ENCODE measurements at places on chromosomes 1 and 21.

- no peak for DNase-seq
These were observed 14.7 kb upstream of the KIRREL1 start for GRCh38 chr1:157978586-157979403.

GRCh38 chr1:192284927-192285326, 31.9 kb upstream of the RGS21 start:
- no peak for DNase-seq

GRCh38 chr1:226279498-226279897, 29.5 kb downstream of the LIN9 start:
- DNase-seq = no peak

- no peak for DNase-seq
These were observed 182.6 kb upstream of the LYPLAL1 start for GRCh38 chr1:218991089-218991488.

GRCh38 chr1:55854911-55855310, 639.7 kb upstream of the USP24 start:
- DNase-seq = no peak

- DNase-seq = no peak
These were observed 66.9 kb downstream of the TESK2 start for GRCh38 chr1:45423906-45424678.

GRCh38 chr1:190000365-190000872, 477.2 kb downstream of the BRINP3 start:
- no peak for DNase-seq

GRCh38 chr1:201771466-201771865, 57.5 kb upstream of the IPO9 start:
- DNase-seq = no peak

- no peak for DNase-seq
These were observed 34.0 kb downstream of the SLC45A1 start for GRCh38 chr1:8351693-8352470.

GRCh38 chr1:28295936-28296335, 32.9 kb upstream of the MED18 start:
- DNase-seq = no peak

- DNase-seq = no peak
These were observed 39.5 kb upstream of the CR2 start for GRCh38 chr1:207414606-207415108.

DNA sequence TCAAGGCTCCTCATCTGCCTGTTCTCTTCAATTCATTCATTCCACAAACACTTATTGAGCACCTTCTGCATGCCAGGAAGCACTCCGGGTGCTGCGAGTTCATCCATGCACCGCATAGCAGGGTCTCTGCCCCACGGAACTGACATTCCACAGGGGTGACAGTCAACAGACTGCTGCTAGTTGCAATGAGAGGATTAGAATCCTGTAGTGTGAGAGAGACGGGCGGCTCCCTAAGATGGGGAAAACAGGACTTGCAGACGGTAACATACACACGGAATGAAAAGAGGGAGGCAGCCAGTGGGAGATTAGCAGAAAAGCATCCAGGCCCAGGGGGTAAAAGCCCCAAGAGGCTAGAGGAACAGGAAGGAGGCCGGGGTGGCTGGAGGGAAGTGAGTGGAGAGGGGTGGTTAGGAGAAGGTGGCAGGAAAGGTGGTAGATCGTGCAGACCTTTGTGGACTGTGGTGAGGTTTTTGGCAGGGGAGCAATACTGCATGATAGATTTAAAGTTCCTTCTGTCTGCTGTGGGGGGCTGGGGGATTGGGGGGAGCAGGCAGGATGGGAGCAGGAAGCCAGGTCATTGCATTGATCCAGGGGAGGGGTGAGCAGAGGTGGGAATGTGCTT, 6.6 kb downstream of the TNFRSF8 start:
- no peak for DNase-seq

DNA sequence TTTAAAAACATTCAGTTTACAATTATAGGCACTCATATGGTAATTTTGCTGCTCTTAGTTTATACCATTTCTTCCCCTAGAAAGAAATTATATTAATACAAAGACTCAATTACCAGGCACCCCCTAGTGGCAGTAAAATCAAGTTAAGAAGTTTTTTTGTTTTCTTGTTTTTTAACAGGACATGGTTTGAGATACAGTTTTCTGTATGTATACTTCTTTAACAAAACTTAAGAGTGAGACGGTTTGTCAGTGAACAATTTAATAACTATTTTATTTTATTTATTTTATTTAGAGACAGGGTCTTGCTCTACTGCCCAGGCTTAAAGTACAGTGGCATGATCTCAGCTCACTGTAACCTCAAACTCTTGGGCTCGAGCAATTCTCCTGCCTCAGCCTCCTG, 224.6 kb downstream of the FAF1 start:
- DNase-seq = no peak

DNA sequence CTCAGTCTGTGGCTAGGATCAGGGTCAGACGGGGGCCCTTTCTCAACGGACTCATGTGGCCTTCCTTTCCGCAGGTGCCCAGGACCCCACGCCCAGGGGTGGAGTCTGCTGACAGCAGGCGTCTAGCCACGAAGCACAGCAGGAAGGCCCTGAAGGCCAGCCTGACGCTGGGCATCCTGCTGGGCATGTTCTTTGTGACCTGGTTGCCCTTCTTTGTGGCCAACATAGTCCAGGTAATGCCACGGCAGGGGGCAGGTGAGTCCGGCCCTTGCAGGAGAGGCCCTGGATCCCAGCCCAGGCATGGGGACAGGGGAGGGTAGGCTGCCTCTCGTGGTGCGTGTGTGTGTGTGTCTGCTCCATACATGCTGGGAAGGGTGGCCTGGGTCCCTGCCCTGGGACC, 13.8 kb downstream of the HTR6 start:
- no peak for DNase-seq

DNA sequence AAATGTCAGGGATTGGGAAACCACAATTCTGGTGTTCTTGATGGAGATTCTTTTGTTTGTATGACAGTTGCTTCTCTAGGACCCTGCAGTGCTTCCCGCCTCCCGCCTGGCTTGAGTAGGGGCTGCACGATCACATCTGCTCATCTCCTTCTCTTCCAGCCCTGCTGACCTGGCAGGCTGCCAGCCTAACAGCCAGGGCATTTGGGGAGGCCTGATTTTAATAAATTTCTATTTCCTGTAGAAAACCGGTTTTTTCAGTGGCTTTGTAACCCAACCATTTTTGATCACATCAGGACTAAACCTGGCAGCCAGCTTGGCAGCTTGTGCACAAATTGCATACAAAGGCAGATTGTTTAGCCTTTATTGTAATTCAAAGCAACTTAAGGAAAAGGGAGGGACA, 78.9 kb downstream of the UBE2U start:
- no peak for DNase-seq

DNA sequence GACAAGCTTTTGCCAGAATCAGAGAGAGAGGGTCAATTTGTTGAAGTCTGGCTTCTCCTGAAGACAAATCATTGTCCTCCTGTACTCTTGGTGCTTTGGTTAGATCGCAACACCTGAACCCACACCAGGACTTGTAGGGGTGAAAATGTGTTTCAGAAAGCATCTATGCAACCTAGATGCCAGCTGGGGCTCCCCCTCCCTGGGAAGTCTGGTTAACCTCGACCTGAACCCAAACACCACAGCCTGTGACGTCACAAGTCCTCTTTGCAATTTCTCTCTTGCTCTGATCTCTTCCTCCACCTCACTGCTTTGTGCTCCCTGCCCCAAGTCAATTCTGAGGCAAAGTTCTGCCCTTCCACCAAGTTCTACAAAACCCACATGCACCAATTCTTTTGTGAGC, 42.8 kb upstream of the USP24 start:
- no peak for DNase-seq

GRCh38 chr1:204649721-204650521, 35.6 kb downstream of the LRRN2 start:
- no peak for DNase-seq

DNA sequence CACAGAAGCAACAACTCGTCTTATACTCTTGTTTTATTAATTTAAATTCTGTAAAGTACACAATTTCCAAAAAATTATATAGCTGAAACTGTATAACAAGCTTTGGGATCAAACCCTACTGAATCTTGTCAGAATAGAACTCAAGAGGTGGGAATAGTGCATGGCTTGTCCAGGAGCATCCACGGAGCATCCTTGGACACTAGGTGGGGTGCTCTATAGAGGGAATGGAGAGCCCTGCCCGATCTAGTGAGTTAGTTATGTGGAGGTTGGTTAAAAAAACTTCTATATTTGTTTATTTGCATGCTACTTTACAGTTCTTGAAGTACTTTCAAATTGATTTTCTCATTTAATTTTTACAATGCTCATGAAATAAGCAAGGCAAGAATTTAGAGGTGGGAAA, 28.3 kb downstream of the ROR1 start:
- DNase-seq = no peak

- DNase-seq = no peak
These were observed 58.5 kb downstream of the HSF2BP start for GRCh38 chr21:43600642-43601402.

DNA sequence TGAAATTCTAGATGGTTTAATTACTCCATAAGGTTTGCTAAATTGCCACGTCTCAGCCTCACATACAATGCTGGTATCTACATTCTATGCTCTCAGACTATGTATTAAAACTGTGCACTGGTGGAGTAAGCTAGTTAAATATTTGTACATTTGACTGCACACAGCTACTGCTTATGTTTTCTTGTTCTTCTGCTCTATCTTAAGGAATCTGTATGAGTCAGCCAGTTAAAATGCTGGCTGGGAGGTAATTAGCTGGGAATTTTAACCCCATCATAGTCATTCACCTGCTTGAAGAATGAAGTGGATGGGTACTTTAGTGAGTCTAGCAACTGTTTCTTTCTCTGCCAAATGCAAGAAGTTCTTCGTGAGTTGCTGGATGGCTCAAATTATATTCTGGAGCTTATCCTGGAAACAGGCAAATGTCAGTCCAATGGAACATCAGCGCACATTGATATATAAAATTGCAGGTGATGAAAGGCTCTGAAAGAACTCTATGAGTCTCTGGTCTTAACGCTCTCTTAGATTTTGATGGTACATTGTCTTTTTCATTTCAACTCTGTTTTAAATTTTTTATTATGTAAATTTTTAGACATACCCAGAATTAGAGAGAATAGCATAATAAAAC, 83.4 kb downstream of the BACH1 start:
- DNase-seq = no peak

DNA sequence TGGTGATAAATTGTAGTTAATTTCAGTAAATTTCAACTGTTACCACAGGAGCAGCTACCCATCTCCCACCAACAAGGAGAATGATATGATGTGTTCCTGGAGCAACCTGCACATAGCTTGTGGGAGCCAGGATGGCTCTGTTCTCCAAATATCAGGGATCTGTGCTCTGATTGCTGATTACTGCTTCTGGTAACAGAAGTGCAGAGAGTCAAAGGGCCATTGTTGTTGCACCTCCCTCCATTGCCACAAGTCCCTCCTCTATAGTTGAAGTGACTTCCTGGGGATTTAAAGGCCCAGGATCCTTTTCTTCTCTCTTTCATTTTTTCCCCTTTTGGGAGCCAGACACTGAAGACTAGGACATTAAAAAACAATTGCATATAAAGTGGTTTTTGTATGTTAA, 51.6 kb upstream of the HPDL start:
- no peak for DNase-seq

GRCh38 chr21:33937931-33938339, 22.3 kb upstream of the ATP5PO start:
- no peak for DNase-seq

GRCh38 chr1:41915786-41916571, 2.7 kb downstream of the HIVEP3 start:
- no peak for DNase-seq

DNA sequence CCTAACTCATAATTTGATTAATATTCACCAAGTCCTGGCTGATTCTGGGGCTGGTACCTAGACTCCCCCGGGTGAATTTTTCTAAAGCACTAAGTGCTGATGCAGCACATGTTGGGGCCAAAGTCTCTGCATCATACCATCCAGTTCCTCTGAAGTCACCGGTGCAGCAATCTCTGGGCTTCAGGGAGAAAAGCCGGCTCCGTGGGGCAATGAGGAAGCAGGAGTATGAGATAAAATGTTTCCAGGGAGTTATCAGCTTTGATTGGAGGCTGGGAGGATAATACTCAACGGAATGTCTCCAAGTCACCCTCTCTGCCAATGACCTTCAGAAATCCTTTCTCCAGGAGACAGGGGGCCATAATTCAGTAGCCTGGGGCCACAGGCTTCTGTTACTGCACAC, 1.2 kb downstream of the FCAMR start:
- no peak for DNase-seq

- no peak for DNase-seq
These were observed 231.3 kb upstream of the PLXNA2 start for GRCh38 chr1:208475449-208475848.

DNA sequence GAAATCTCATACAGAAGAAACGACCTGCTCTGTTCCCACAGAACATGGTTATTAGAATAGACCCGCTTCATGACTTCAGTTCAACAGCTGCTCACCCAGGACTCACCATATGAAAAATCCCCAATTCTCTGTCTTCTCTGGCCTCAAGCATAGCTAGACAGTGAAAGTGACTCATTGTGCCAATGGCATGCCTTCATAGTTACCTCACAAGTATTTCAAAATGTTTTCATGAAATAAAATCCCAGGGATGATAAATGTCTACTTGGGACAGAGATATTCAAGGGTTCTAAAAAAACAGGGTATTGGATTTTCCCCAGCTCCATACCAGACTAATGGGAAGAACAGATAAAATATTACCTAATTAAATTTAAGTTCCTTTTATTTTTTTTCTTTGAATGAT, 82.3 kb downstream of the NOTCH2 start:
- DNase-seq = no peak

DNA sequence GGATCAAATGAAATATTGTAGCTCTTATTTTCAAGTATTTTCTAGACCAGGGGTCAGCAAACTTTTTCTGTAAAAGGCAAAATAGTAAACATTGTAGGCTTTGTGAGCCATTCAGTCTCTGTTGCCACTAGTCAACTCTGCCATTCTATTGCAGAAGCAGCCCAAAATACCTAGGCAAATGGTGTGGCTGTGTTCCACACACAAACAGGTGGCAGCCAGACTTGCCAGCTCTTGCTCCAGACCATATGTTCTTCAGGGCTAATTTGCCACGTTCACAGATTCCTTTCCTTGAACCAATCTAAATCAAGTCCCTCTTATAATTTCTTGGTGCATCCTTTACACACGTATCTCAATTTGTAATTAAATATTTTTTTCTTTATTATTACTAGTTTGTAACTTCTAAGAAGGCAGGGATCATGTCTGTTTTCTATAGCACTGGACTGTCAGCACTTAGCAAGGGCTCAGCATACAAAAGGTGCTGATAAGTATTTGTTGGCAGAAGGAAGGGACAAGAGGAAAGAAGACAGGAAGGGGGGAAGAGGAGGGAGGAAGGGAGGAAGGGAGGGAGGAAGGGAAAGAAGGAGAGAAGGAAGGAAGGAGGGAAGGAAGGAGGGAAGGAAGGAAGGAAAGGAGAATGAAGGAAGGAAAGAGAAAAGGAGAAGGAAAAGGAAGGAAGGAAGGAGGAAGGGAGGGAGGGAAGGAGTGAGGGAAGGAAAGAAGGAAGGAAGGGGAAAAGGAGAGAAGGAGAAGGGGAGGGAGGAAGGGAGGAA, 106.5 kb upstream of the EDEM3 start:
- no peak for DNase-seq

DNA sequence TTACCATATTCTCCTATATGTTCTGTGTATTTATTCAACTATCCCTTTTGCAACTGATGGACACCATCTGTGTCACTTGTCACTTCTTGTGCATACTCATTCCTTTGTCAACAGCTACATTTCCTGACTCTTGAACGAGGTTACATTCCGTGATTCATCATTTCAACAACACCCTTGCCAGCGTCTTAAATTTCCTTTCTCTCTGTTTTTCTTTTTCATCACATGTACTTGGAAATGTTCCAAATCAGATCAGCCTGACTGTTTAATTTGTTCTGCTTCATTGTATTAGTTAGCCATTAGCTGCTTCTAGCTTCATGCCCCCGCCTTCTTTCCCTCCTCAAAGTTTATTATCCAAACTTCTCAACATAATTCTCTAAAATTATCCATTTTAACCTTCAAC, 173.0 kb downstream of the ADGRL4 start:
- DNase-seq = no peak
